ENCODE measurements at places on chromosomes 12 and 14.

DNA sequence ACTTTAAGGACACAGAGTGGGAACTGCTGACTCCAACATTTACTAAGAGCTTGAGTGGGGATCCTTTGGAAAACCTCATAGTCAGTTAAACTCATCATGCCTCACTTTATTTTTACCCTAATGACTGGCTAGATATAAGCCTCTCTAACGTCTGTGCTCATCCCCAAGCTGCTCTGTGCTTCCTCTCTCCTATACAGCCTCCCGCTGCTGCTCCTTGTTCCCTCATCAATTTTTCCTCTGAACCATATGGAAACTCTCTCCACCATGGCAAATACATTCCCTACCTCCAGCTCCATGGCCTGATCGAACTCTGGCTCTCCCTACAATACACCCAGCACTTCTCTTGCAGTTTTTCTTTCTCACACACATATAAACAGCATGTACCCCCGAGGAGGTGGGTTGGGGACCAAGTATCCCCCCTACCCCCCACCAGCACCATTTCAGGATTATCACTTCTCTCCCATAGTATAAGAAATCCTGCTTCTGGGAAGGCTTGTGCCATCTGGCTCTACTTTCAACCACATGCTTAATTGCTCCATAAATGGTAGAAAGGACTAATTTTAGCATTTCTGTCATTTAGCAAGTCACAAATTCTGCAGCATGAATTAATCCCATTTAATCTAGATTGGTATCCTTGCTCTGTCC is 39.2 kb upstream of the DYRK2 start:
- no peak for DNase-seq

DNA sequence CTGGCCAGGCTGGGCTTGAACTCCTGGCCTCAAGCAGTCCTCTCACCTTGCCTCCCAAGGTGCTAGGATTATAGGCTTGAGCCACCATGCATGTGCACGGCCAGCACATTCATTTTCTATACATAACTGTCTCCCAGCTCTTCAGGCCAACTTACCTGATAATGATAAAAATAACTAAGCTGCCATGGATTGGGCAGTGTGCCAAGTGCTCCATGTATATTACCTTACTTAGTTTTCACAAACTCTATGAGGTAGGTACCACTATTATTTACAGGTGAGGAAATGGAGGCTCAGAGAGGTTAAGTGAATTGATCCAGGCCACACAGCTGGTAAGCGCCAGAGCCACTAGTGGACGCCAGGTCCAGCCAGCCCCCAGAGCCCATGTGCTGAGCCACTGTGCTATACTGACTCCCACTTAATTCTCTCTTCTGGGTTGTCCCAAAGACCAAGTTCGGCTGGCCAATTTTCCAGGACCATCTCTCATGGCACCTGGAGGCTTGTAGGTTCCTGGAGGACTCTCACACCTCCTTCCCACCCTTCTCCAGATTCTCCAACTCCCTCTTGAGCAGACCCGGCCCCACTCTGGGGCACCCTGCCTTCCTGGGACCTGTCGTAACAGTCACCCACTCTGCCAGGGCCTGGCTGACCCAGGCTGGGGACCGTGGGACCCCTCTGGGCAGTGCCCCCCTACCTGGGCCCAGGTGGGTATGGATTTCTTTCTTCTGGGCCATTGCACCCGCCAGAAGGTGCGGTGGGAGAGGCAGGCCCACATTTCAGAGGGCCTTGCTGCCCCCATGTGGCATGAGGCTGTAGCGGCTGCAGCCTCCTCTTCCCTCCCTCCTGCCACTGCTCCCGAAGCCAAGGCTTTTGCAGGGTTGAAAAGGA is 30.2 kb upstream of the CIPC start:
- no peak for DNase-seq

DNA sequence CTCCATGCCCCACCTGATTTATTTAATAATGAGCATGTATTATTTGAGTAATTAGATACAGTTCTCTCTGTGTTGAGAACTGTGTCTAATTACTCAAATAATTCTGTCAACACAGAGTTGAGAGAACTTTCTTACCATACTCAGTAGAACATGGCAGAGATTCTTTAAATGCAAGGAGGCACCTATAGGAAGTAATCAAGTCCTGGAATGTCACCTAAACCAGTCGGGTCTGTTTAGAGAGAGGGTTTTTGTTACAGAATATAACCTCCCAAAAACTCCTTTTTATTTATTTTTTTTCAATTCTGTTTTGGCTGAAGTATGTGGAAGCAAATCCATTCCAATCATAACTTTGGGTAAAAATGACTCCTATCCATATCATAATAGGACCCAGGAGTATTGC is 37.5 kb upstream of the CIT start:
- DNase-seq: no peak

- peak; percentile 38 for DNase-seq
These were observed 23.5 kb downstream of the FGF23 start for GRCh38 chr12:4356041-4356327.

DNA sequence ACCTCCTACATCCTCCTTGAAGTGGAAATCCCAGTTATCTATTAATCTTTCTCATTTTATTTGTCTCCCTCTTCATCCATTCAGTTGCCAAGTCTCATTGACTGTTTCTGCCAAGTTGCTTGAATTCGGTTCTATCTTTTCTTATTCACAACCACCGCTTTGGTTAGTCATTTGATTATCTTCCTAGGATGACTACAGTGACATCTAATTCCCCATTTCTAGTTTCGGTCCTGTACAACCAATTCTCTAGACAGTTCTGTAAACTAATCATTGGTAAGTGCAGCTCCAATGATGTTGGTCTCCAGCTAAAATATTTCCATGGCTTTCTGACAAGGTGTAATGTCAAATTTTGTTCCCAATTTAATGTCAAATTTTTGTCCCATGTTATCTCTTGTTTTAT is 220.1 kb downstream of the ADAMTS20 start:
- DNase-seq: no peak

DNA sequence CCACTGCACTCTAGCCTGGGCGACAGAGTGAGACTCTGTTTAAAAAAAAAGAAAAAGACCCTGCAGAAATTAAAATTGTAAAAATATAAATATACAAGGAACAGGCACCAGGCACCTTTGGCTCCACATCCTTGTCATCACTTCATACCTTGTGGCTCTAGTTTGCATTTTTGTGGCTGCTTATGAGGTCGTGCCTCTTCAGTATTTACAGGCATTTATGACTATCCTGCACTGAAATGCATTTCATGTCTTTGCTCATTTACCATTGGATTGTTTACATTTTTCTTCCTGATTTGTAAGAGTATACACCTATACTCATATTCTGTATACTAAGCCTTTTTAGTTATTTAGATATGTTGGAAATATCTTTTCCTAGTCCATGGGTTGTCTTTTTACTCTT is 20.1 kb downstream of the BICD1 start:
- DNase-seq: no peak

DNA sequence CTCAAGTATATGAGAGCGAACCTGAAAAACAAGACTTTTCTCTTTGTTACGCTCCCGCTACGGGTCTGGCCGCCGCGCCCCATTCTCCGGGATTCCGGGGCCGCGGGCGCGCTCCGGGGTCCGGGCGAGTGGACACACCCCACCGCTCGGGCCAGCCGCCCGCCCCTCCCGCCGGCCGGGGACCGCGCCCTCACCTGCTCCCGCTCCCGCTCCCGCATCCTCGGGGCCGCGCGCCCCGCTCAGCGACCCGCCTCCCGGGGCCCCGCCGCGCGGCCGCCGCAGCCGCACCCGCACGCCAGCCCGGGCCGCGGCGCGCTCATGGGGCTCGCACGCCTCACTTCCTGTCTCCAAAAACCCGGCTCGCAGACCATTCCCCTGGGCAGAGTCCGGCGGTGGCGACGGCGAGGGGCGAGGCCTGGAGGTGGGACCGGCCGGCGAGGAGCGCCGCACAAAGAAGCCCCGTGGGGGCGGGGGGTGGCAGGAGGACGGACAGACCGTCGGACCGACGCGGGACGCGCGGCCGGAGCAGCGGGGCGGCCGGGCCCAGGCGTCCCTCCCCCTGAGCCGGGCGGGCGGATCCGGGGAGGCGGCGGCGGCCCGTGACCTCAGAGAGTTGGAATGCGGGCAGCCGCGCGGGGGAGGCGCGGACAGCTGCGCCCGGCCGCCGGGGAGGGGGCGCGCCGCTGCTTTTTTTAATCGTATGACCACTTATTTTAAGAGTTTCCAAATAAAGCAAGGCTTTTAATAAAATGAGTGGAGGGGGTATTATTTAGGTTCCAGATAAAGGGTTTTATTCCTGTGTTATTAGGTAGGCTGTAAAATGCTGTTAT is at the start of gene PTPN21:
Gene PTPN21, minus strand, starts transcription at position 551 of the 830 bp plus-strand sequence. CDS start 4,590 bp downstream, outside the sequence.
- DNase-seq: no peak

DNA sequence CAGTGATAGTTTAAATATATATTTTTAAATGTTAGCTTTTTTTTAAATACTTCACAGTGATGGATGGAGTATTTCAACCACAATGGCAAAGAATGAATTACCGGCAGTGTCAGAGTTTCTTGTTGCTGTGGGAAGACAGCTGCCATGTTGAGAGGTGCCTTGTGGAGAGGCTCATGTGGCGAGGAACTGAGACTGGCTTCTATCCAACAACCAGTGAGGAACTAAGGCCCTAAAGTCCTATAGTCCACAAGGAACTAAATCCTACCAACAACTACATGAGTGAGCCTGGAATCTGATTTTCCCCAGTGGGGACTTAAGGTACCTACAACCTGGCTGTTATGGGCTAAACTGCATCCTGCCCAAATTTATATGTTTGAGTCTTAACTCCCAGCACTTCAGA is 220.2 kb upstream of the PLEKHG7 start:
- DNase-seq: no peak

GRCh38 chr12:76030341-76031080 is 1.1 kb downstream of the PHLDA1 start:
- DNase-seq: no peak

- DNase-seq: no peak
These were observed 1.7 kb downstream of the VSIG10 start for GRCh38 chr12:118102070-118102469.

- no peak for DNase-seq
These were observed 78.8 kb upstream of the PDE3A start for GRCh38 chr12:20289520-20289919.

DNA sequence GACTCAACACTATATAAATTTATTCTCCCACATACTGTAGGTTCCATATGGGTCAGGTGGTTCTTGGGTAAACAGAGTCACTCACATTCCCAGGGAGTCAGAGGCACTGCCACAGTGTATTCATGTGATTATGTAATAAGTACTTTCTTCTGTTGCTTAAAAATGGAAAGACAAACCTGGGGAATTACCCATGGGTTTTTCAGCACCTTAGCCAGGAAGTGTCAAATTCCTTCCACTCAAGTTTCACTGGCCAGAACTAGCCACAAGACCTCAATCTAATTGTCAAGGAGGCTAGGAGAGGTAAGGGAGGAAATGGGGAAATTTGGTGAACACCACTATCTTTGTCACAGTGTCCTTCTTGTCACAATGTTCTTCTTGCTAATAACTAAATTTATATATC is 333.2 kb upstream of the MDGA2 start:
- DNase-seq: no peak

- no peak for DNase-seq
These were observed 224.2 kb downstream of the RAD51B start for GRCh38 chr14:68043752-68044151.

GRCh38 chr14:94775871-94776210 is 5.9 kb upstream of the GSC start:
- DNase-seq: no peak

GRCh38 chr12:130013771-130014484 is 110.1 kb upstream of the TMEM132D start:
- no peak for DNase-seq

DNA sequence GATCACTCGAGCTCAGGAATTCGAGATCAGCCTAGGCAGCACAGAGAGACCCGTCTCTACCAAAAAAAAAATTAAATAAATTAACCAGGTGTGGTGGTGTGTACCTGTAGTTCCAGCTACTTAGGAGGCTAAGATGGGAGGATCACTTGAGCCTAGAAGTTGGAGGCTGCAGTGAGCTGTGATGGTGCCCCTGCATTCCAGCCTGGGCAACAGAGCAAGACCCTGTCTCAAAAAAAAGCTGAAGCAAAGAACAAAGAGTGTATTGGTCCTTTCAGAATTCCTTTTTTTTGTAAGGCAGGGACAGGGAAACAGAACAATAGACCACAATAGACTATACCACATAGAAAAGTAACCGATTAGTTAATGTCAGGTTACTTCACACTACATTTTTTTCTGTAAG is 47.4 kb downstream of the MARK3 start:
- DNase-seq: no peak

DNA sequence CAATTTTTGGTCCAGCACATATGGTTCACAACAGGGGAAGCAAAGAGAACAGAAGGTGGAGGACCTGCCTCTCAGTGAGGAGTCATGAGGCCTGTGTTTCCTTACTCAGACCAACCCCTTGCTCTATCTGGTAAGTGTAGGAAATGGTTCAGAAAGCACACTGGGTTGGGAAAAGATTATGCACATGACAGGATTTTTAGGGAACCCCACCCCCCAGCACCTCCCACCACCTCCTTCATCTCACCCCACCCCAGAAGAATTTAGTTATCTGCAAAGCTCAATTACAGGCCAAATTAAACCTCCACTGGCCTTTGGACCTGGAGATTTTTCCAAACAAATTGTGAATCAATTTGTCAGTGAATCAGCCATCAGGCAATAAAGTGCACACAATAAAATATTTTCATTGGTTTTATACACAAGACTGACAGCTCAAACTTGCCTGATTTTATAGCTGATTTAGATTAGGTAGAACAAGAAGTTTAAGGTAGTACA is 132.8 kb downstream of the DACT1 start:
- no peak for DNase-seq

DNA sequence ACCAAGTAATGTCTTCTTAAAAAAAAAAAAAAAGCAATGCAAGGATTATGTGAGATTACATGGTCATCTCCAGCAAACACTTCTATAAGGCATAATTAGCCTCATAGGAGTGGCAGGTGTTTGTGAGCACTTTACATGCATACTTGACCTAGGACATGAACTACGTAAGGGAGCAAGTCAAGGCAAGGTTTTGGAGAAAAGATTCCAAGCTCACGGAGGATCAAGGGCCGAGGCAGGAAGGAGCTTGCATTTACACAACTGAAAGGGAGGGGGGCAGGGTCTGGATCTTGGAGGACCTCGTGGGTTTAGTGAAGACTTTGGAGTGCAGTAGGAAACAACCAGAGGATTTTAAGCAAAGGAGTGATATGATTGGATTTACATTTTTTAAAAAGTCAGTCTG is 112.5 kb downstream of the CCER1 start:
- DNase-seq: no peak

GRCh38 chr14:37585971-37586796 is 8.9 kb downstream of the FOXA1 start:
- DNase-seq: no peak

DNA sequence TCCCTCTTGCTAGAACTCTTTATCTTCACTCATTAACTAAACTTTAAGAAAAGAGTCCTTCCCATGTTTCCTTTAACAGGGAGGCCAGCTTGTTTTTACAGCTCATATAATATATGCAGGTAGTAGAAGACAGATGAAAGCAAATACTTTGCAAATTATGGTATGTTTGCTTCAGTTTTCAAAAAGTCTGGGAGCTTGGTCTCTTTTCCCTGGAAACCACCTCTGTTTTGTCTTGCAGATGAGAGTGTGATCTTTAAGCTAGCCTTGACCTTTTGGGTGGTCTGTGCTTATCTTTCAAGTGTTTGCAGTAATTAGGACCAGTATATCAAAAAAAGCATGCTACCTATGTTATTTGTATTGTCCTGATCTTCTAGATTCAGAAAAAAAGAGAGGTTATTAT is 62.7 kb downstream of the ERC1 start:
- DNase-seq: no peak

- DNase-seq: no peak
These were observed 238.2 kb upstream of the NOVA1 start for GRCh38 chr14:26835979-26836570.

GRCh38 chr14:53953828-53954550 is 2.6 kb downstream of the BMP4 start:
- peak; percentile 50 for DNase-seq
